ENCODE measurements at places on chromosomes 6 and 20.

DNA sequence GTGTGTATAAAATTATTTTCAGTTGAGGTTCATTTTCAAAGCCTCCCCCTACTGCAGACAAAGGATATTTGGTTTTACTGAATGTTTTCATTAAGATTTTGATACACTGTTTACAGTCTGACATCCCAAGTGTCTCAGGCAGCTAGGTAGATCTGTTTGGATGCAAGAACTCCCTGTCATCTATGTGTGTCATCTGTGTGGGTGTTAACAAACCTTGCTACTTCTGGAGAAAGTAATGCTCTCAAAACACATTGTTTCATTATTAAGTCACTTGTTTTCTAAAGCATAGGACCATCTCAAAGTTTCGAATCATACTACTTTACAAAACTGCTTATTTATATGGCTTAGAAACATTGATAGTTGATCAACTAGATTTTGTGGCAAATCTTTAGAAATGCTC, 114.5 kb upstream of the TMEM170B start:
- DNase-seq: no peak

DNA sequence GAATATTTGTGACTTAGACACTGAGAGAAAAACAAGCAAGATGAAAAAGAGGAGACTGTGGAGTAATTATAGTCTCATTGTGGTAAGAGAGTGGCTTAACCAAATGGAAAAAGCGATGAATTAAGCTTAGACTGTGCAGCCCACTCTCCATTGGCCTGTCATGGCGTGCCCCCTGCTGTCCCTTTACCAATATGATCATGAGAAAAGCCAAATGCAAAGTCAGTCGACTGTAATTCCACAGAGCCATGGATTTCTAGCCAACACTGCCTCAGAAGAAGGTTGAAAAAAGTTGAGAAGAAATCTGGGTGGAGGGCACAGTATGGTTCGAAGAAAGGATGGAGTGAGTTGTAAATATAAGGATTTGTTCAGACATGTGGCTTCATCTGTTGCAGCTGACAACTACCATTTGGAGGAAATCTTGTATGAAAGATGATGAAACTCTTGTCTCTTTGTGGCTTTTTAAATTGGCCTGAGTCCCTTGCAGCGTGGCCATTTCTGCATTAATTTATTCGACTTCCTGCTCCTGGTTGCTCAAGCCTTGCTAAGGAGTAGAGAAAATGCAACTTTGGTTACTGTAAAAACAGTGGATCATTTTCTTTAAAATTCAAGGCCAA, 251.4 kb downstream of the DOK5 start:
- no peak for DNase-seq

GRCh38 chr6:122449069-122449468, 22.5 kb downstream of the SERINC1 start:
- DNase-seq: no peak

DNA sequence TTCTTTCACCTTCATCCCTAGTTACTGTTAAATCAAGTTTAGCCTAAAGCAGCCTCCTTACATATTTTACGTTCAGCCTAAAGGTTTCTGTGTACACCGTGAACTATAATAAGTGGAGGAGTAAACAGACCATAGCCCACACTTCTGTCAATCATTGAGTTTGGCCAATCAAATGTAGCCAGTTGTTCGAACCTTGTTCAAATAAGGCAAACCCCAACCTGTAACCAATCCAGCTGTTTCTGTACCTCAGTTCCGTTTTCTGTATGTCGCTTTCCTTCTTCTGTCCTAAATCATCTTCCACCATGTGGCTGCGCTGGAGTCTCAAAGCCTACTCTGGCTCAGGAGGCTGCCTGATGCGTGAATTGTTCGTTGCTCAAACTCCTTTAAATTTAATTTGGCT, 1.8 kb upstream of the FBXO30 start:
- no peak for DNase-seq

DNA sequence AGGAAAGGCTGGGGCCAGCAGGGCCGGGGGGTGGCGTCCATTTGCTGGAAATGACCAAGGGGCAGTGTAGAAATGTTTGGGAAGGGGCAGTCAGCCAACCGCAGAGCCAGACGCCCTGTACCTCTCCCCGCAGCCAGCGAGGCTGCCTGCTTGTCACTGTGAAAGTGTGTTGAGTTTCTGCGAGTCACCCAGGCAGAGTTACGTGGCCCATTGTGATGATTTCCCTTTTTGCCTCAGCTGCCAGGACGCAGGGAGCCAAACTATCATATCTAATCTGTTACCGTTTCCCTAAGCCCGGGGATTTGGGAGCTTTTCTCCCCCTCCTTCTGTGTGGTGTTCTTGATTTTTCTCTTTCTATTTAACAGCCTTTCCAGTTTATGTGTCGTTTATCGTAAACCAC, 67.9 kb upstream of the STX16 start:
- no peak for DNase-seq

- no peak for DNase-seq
Observed at GRCh38 chr6:142331075-142331551, 29.3 kb downstream of the ADGRG6 start.

GRCh38 chr6:32604434-32604877, 14.8 kb upstream of the HLA-DRB1 start:
- DNase-seq: no peak

- DNase-seq: no peak
Observed at GRCh38 chr6:105849746-105850145, 236.4 kb upstream of the PRDM1 start.

DNA sequence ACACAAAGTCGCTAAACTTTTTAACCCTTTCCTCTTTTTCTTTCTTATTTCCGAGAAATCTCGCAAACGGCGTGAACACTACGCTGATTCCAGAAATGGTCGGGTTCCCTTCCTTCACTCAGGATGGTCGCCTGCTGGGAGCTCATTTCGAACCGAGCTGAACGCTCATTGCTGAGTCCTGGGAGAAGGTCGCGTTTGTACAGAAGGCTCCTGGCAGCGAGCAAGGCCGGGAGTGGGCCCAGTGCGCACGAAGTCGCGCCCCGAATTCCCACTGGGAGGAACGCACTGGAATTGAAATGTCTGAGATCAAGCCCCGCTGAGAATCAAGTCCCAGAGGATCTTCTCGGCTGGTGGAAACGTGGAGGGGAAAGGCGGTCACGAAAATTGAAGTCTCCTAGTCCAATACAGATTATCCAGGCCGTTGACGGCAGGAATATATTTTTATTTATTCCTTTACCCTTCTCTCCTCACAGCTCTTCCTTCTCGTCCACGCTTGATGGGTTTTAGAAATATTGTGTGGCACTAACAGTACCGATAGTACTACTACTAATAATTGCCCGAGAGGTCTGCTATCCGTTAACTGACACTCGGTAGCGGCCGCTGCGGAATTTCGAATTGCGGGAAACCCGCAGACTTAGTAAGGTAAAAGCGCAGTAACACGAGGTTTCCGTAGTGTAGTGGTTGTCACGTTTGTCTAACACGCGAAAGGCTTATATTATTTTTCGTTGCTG, 207.2 kb upstream of the ZNF184 start:
- DNase-seq: no peak

DNA sequence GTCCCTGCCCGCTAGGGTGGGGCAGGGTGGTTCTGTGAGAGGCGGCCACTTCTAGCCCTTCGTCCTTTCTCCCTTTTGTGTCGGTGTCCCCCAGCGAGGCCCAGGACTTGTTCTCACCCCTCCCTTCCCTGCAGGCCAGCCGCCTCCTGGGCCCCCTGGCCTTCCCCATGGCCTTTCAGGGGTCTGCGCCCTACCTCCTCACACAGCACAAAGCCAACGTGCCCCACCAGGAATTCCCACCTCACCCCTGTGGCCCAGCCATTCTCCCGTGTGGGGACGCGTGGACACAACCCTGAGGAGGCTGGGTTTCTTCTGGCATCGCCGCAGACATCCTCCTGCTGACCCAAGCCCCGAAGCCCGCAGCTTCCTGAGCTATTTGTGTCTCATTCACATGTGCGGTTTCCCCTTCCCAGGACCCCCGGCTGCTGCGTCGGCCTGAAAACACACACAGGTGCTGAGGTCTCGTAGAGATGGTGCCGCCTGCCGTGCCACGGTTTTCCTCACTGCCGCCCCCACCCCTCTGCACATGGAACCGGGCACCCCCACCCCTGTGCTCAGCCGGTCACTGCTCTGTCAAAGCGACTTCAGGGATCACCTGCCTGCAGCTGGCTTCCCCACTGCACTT, 375.8 kb downstream of the CDH4 start:
- DNase-seq: no peak

DNA sequence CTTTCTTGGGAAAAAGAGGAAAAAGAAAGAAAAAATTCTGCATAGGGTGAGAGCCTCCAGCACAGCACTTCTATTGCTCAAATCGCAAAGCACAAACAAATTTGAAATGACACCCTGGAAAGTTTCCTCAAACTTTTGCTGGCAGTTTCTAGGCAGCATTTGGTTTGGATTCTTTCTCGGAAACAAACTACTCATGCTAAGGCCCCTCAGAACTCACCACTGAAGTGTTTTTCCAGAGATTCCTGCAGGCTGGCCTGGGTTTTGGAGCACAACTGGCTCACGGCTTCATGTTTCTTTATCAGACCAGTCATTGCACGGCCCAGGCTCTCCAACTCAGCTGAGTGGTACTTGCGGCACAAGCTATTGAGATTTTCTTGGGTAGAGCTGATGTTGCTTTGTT, 237.8 kb downstream of the SYNE1 start:
- no peak for DNase-seq

- DNase-seq: no peak
Observed at GRCh38 chr6:90062667-90063066, 168.4 kb downstream of the GJA10 start.

- DNase-seq: no peak
Observed at GRCh38 chr6:10414756-10415616, at the start of gene TFAP2A. Gene TFAP2A, minus strand, starts transcription at chr6:10415074. Its CDS starts 83 bp downstream, at chr6:10414991.

DNA sequence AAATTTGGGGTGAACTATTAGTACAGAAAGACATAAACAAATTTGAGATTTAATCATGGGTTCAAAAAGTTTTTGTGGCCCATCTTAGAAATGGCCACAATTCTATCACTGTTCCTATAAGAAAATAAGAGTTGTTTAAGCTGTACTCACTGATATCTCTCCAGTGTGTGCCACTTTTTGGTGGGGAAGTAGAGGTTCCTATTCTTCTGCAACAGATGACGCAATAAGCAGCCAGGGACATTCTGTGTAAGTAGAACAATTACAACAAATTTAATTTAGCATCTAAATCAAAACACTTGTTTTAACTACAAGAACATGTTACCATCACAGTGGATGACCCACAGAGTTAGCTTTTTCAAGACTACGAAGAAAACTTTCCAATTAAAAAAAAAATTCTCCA, 9.9 kb downstream of the SERAC1 start:
- DNase-seq: no peak

DNA sequence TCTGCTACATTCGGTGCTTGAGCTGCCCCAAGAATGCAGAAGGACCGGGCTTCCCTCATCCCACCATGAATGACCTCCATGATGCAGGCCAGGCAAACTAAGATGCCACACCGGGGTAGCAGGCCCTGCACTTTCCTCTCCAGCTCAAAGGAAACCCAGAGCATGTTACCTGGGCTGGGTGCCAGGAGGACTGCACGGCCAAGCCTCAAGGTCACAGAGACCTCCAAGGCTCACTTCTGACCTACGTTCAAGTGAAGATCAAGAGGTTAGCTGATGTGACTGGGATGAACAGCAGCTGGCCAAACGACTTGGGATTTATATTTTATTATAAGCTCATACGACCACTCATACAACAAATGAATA, 501.8 kb downstream of the CD83 start:
- DNase-seq: no peak
